ENCODE measurements at places on chromosomes 1 and 21. TPM values are rescaled to one million over a fixed set of nuclear protein-coding genes. Genes with fewer than 3 reads are reported as not detected.

DNA sequence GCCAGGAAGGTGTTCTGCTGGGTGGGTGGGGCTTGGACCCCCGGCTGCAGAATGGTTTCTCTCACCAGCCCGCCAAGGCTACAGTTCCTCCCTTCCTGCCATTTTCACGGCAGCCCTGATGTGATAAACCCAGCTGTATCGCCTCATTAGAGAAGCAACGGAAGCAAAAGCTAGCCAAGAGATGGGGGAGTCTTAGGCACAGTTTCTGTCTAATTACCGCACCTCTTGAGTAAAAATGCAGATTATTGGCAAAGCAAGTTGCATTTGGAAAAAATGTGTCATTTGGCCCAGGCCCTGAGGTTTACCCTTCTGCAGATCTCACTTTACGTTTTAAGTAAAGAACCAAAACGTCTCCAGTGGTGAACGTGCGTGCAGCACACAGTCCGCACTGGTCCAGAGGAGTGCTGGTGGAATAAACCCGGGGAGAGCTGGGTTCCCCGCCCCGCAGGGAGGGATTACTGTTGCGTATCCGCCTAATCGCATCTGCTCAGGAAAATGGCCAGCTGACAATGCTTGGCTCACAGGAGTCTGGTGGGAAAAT lies 109.9 kb downstream of the GALNT2 start:
- DNase-seq: no peak
- peak overlapping the region; percentile 6 for H3K4me3 ChIP-seq
- H3K36me3 ChIP-seq: peaks cover 3% of the 10 kb centered on the region
- no peaks in the 10 kb centered on the region for H3K27me3 ChIP-seq

DNA sequence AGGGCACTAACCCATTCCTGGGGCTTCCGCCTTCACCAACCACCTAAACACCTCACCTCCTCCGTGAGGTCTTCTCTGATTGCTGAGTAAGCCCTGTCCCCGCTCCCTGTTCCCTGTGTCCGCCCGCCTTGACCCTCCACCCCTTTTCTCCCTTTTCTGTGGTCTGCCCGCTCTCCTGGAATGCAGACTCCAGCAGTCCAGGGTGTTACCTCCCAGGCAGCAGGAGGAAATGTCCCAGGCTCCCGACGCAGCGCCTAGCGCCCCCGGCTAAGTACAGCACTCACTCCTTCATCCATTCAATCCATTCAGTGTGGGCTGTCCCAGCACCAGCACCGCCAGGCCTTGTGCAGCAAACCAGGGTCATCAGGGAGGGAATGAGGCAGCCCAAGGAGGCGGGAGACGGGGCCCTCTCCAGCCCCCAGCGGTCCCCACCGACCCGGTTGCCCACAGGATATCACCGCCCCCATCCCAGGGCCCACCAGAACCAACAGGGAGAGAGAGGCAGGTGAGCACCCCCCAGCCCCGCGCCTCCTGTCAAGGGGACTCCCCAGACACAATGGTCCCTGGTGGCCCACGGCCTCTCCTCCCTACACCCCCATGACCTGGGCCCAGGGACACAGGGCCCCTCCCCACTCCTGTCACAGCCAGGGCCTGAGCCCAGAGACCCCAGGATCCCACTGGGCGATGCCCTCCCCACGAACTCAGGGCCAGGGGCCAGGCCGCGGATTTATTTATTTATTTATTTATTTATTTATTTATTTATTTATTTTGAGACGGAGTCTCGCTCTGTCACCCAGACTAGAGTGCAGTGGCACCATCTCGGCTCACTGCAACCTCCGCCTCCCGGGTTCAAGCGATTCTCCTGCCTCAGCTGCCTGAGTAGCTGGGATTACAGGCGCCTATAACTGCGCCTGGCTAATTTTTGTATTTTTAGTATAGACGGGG lies 10.2 kb downstream of the TNFRSF14 start:
- no peaks in the 10 kb centered on the region for H3K4me1 ChIP-seq
- H3K27ac ChIP-seq: no peak overlapping the region
- DNase-seq: no peak
- H3K36me3 ChIP-seq: peaks cover 22% of the 10 kb centered on the region

- DNase-seq: no peak
- no peak overlapping the region for H3K4me3 ChIP-seq
- peaks cover 8% of the 10 kb centered on the region for H3K4me1 ChIP-seq
These were observed 93.9 kb upstream of the USP24 start for GRCh38 chr1:55309053-55309452.

DNA sequence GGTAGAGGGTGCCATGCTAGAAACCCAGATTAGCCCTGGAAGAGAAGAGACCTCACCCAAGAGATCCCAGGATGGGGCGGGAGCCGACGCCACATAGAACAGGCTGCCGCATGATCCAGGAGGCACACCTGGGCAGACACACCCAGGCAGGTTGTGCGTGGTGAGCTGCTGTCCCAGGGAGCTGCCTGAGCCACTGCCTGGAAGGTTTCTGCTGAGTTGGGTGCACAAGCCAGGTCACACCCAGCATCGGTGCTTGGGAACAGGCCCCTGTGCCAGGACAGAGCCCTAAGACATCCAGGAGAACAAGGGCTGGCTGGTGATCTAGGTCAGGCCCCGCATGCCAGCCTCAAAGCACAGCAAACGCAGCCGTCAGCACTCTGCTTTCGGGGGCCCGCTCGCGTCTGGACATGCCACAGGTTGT lies 40.2 kb downstream of the CTNNBIP1 start:
- no peaks in the 10 kb centered on the region for H3K36me3 ChIP-seq
- no peak for DNase-seq
- no peaks in the 10 kb centered on the region for H3K27me3 ChIP-seq
- peaks cover 48% of the 10 kb centered on the region for H3K4me1 ChIP-seq

DNA sequence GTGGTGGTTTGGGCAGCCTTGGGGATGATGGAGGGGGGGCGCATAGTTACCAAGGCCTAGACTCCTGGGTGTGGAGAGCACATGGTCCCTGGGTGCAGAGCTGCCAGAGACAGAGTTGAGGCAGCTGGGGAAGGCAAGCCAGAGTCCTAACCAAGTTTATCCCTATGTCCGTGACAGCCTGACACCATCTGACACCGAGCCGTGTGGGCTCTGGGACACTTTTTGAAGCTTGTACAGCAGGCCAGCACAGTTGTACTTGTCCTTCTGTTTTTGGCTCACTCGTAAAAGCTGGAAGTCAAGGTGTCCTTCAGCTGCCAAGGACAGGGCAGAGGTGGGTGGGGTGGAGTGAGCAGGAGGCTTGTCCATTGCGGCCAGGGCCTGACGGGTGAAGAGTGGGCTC lies 28.5 kb downstream of the SLC26A9 start:
- no peaks in the 10 kb centered on the region for H3K27me3 ChIP-seq
- H3K27ac ChIP-seq: no peak overlapping the region
- DNase-seq: no peak
- H3K36me3 ChIP-seq: no peaks in the 10 kb centered on the region

GRCh38 chr1:219247441-219247840 lies 73.8 kb downstream of the LYPLAL1 start:
- H3K27me3 ChIP-seq: no peaks in the 10 kb centered on the region
- no peaks in the 10 kb centered on the region for H3K36me3 ChIP-seq
- DNase-seq: no peak

RGS13 gene
- 0.09 TPM for total RNA-seq

Measured in spleen (tissue), 13 donors.